ENCODE measurements at places on chromosomes 6 and 20.
A peak's percentile ranks its signal among the peaks of the same experiment; 100 is the strongest.

- no peak for DNase-seq
Measured at GRCh38 chr6:63940056-63940455, 304.5 kb downstream of the PHF3 start.

DNA sequence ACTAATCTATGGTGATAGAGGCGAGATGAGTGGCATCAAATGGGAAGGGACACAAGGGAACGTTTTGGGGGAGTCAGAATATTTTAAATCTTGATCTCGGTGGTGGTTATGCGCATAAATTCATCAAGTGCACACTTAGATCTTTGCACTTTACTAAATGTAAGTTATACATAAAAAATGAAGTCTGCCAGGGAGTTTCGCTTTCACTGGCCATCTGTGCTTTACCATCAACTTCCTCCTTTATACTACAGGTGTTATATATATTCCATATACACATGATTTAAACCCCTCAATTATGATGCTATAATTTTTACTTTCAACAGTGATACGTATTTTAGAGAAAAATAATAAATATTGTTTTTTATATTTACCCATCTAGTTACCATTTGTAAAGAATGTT, 97.6 kb upstream of the AKIRIN2 start:
- no peak for DNase-seq

GRCh38 chr6:139752086-139752485, 377.6 kb upstream of the CITED2 start:
- no peak for DNase-seq

- no peak for DNase-seq
Measured at GRCh38 chr6:112640891-112641290, 293.8 kb downstream of the RFPL4B start.

DNA sequence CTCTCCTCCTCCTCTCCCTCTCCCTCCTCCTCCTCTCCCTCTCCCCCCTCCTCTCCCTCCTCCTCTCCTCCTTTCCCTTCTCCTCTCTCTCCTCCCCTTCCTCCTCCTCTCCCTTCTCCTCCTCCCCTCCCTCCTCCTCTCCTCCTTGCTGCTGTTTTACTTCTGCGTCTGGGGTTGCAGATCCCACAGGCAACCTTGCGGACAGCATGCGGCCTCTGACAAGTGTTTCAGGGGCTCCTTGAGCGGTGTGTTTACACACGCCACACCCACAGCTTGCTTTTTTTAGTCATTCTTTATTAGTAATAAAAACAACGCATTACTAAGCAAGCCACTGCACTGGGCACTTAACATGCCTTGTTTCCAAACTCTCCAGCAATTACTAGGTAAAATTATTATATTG, 81.9 kb downstream of the TFAP2C start:
- peak; percentile 73 for DNase-seq

DNA sequence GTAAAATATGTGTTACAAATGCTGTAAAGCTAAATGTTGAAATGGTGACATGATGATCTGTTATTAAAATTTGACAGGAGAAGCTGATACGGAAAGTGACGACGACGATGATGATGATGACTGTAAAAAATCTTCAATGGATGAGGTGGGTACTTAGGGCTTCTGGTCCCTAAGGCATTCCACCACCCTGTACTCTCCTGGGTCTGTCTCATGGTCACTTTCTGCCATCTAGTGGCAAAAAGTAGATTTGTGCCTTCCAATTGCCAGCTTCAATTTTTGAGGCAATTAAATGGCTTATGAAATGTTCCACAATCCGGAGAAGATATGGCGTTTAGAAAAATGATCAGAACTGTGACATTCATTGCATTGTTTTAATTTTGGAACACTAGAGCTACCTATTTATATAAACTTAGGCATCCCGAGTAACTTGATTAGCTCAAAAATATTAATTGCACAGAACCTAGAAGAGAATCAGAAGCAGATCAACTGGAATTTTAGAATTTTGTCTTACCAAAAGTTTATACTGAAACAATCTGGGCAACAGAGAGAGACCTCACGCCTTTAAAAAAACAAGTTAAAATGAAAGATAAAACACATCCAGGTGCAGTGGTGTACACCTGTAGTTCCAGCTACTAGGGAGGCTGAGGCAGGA, 346.5 kb upstream of the PLCB4 start:
- DNase-seq, result peak; percentile 51

DNA sequence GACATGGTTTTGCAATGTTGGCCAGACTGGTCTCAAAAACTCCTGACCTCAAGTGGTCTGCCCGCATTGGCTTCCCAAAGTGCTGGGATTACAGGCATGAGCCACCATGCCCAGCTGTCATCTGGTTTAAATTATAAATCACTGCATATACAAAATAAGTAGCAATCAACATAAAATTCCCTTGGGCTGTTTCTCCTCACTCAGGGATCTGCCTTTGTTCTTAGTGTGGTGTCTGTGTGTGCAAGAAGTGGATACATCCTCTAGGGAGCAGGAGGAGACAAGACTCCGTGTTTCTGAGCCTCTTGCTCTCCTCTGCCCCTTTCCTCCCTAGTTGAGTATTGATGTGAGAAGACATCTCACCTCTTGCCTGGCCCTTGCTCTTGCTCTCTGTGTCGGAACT, 65.2 kb upstream of the ADGRF4 start:
- peak; percentile 24 for DNase-seq

- no peak for DNase-seq
Measured at GRCh38 chr6:37745748-37746147, 48.1 kb upstream of the MDGA1 start.

GRCh38 chr20:62220666-62221568, 839 bp upstream of the HRH3 start:
- DNase-seq, result no peak

- DNase-seq, result no peak
Measured at GRCh38 chr6:100462706-100463629, 1.8 kb downstream of the SIM1 start.

- peak; percentile 46 for DNase-seq
Measured at GRCh38 chr20:2283706-2284423, 11.9 kb upstream of the TGM3 start.

DNA sequence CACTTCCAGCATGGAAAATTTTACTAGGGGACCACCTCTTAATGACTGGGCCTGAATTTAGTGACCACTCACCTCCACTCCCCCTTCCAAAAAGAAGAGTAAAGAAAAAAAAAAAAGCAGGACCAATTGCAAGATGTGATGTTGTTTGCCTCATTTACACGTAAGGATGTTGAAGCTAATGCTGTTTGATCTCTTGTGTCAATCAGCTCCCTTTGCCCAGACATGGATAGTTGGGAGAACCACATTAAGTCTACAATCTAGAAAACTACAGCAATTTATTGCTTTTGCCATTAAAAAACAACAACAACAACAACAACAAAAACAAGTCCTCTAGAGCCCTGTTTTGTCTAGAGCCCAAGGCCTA, 11.0 kb upstream of the DSTN start:
- no peak for DNase-seq
